ENCODE measurements at places on chromosomes 6 and 20.

- DNase-seq: no peak
Measured at GRCh38 chr6:3309391-3310050, 50.8 kb downstream of the PSMG4 start.

GRCh38 chr20:50636601-50637540 is 54.5 kb downstream of the RIPOR3 start:
- DNase-seq: no peak

GRCh38 chr6:52994031-52994838 is 849 bp downstream of the GSTA4 start:
- DNase-seq: no peak

GRCh38 chr20:62293946-62294345 is 8.9 kb upstream of the ADRM1 start:
- DNase-seq: no peak

GRCh38 chr6:65259059-65259458 is 448.0 kb downstream of the EYS start:
- DNase-seq: no peak

DNA sequence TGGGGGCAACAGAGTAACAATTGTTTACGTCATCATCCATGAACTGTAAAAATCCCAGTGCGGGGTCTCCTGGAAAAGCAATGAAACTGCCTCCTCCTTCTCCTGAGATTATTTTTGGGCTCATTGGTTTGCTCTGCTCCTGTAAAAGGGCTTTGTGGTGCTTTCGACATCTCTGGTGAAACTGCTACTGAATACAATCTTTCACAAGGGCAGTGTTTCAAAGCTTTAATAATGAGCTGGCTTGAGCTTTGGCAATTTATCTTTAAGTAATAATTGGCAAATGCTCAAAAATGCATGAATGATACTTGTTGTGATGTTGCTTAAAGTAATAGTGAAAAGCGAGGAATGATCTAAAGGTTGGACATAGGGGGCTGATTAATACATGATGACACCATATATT is 43.5 kb upstream of the ENPP1 start:
- DNase-seq: no peak

- no peak for DNase-seq
Measured at GRCh38 chr20:63071541-63072181, 64.9 kb upstream of the BHLHE23 start.

DNA sequence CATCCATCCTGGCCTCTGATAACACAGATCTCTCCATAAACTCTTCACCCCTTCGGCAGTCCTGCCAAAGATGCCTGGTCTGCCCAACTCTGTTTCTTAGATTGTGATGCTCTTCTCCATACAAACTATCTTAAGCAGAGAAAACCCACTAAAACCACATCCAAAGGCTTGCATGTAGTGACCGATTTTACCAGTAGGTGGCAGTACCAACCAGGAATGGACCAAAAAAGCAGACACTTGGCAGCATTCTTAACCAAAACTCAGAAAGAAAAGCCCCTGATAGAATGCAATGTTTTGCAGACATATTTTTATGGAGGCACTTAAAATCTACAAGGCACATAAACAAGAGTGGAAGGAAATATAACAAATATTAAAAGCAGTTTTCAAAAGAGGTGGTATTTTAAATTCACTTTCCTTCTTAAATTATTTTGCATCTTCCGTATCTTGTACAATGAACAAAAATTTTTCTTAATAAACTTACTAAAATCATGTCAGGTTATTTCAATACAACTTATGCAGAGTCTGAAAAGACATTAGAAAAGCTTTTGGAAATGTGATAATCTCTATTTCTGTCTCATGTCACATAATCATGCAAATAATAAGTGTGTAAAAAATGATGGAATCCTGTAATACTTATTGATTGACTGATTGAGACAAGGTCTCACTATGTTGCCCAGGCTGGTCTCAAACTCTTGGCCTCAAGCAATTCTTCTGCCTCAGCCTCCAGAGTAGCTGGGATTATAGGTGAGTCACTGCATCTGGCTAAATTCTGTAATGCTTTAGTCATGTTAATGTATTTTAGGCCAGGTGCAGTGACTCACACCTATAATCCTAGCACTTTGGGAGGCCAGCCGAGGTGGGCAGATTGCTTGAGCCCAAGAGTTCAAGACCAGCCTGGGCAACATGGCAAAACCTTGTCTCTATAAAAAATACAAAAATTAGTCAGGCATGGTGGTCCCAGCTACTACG is 29.4 kb downstream of the LRP11 start:
- DNase-seq: peak; percentile 57

- DNase-seq: no peak
Measured at GRCh38 chr6:138387577-138388368, 10.1 kb downstream of the SMIM28 start.

- DNase-seq: no peak
Measured at GRCh38 chr6:110467566-110468140, 8.8 kb downstream of the SLC22A16 start.

- DNase-seq: peak; percentile 96
Measured at GRCh38 chr6:14910692-14911547, 334.9 kb upstream of the JARID2 start.

- no peak for DNase-seq
Measured at GRCh38 chr6:101224751-101225150, 168.8 kb upstream of the GRIK2 start.

GRCh38 chr6:93193868-93194267 is 225.5 kb downstream of the EPHA7 start:
- no peak for DNase-seq

DNA sequence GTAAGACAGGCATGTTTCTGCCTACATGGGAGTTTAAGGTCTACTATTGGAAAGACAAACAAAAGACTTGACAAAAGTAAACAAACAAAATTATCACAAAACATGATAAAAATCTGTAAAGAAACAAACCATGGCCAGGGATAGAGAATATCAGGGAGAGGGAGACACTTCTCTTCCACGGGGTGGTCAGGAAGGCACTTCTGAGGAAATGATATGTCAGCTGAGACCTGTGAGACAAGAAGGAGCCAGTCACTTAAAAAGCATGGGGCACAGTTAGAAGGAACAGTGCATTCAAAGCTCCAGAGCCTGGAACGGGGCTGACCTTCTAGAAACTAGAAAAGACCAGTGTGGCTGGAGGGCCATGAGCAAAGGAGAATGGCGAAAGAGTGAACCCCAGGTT is 35.1 kb upstream of the SLC16A10 start:
- DNase-seq: no peak

DNA sequence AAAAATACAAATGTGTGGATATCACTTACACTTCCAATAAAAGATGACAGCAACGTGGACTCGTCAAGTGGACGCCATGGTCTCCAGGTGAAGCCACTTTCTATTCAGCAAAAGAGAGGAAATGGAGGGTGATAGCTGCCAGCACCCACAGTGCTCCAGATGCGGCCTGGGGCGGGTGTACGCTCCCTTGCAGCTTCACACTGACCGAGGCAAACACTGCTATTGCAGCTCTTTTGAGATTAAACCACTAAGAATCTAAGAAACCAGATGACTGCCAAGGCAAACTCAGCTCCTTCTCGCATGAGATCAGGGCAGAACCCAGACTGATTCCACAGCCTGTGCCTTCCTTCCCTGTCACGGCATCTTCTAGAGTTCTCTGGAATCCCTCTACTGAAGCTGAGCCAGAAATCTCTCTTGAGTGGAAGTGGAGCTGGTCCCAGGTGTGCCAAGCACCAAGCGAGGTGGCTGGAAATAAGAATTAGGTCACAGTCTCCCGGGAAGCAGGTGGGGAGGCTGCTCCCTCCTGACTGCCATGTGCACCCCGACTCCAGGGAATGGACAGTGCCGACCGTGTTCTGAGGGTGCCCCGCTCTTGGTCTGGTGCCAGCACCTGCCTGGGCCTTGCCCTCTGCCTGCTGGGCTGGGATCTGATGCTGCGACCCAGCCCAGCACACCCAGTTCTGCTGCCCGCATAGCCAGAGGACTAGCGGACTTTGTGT is 90.1 kb upstream of the AFDN start:
- DNase-seq: no peak

DNA sequence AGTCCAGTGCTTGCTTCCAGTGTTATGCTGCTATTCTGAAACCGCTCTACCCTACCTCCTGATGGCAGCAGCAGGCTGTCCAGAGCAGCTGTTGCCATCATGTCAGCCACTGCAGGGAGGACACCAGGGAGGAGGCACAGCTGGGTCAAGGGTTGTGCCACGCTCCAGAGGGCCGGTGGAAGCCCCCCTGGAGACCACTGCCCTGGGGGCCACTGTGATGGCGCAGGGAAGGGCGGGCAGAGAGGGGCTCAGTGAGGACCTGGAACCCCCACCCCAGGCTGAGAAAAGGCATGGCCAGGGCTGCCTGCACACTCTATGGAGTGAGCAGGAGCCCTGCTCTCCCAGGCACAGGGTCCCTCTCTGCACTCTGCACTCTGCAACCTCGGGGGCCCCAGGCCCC is 271.3 kb upstream of the BTBD3 start:
- DNase-seq: no peak

- peak; percentile 54 for DNase-seq
Measured at GRCh38 chr20:25623225-25623735, 534 bp downstream of the NANP start.

GRCh38 chr6:151374036-151374683 is 17.2 kb downstream of the ZBTB2 start:
- peak; percentile 36 for DNase-seq

DNA sequence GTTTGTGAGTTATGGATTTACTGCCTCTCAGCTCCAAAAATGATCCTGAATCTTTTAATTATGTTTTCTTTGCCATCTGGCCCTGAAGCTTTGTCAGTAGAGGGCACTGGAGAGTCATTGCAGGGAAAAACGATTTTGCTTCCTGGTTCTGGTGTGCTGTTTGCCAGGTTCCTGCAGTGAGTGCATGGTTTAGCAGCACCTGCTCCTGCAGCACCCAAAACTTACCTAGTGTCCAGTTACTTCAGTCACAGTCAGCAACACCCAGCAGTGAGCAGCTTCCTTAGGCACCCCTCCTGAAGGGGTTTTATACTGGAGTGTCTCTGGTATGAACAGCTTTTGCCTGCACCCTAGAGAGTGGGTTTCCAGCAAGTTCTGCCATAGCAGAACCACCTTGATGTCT is 6.0 kb upstream of the TRIM26 start:
- peak; percentile 63 for DNase-seq

GRCh38 chr6:4059115-4059777 is 19.7 kb downstream of the FAM217A start:
- DNase-seq: peak; percentile 62

- no peak for DNase-seq
Measured at GRCh38 chr6:36754582-36755434, 57.2 kb downstream of the RAB44 start.

DNA sequence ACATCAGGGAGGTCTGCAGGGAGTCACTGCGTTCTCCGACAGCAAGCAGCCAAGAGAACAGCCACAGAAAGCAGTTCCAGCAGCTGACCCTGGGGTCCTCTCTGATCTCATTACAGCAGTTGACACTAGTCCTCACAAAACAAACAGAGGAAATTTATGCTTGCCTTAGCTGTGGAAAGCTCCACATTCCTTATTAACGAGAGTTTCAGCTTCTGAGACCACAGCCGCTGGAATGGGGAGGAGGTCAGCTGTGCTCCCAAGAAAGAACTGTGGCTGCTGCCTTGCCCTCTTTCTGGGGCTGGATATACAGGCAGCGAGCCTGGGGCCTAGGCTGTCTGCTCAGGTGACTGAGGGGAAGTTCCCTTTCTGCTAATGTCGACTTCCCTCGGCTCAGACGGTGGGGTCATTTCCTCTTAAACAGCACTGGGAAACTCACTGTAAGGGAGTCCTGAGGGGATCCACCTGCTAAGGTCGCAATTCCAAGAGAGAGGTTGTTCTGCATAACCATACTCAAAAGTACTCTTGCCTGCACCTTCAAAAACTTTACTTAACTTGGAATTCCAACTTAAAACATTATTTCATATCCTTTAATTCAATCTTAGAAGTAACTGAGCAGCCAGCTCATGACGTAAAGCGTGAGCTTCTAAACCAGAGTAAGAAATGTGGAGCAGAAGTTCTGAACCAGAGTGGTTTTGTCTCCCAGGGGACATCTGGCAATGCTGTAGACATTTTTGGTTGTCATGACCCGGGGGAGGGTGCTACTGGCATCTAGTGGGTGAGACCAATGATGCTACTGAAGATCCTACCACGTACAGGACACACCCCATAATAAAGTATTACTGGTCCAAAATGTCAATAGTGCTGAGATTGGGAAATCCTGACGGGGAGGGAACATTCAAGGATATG is 80.3 kb downstream of the BACH2 start:
- DNase-seq: peak; percentile 62

GRCh38 chr6:38943964-38944363 is 104.6 kb upstream of the GLP1R start:
- no peak for DNase-seq

GRCh38 chr6:125968493-125968892 is 11.9 kb downstream of the HINT3 start:
- DNase-seq: no peak

DNA sequence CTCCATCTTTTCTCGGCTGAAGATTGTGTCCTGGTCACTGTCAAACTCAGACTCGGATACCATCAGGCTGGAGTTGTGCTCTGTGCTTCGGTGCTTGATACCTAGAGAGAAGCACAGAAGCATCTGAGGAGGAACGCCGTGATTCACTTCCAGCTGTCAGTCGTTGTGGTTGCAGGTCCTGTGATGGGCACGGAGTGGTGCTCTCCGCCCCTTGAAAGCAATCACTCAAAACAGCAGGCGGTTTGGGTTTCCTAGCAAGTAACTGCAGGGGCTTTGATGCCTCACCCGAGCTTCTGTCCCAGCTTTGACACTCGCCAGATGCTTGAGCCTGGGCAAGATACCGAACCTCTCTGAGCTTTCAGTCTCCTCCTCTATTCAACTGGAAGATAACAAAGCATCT is 52.5 kb downstream of the ALDH5A1 start:
- DNase-seq: no peak

- peak; percentile 83 for DNase-seq
Measured at GRCh38 chr20:20333866-20334265, 34.0 kb upstream of the INSM1 start.

DNA sequence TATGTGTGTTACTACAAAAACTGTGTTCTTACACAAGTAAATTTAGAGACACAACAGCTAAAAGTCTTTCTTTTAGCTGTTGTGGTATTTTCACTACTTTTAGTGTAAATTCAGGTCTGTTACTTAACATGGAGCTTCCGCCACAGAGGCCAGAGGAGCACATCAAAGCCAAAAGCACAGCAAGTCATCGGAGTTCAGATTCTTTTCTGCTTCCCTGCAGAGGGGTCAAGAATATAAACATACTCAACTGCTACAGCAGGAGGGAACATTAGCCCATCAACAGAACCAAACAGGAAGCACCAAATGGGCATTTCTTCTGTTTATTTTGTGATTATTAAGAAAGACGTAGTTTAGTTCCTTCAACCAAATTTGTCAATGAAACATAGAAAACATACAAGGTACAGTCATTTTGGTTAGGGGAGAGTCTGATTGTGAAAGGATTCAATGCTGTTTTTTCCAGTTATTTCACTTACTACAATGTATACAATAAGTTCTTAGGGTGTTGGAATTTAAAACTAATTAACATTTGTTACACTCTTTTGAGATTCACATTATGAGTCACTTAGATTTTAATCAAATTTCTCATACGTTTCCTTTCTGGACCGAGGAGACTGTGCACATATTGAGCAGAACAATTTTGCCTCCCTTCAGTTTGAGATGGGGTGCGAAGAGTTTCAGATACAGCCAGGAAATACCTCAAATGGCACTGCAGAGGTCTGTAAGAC is 42.8 kb upstream of the DSE start:
- peak; percentile 38 for DNase-seq

GRCh38 chr6:14705841-14706377 is 540.0 kb upstream of the JARID2 start:
- DNase-seq: no peak

All from inflammatory macrophage treated with lipopolysaccharide for 4 hours (primary cell).